ENCODE measurements at places on chromosomes 3 and 15.

- DNase-seq = no peak
Measured at GRCh38 chr3:13570391-13571194, 21.7 kb downstream of the FBLN2 start.

DNA sequence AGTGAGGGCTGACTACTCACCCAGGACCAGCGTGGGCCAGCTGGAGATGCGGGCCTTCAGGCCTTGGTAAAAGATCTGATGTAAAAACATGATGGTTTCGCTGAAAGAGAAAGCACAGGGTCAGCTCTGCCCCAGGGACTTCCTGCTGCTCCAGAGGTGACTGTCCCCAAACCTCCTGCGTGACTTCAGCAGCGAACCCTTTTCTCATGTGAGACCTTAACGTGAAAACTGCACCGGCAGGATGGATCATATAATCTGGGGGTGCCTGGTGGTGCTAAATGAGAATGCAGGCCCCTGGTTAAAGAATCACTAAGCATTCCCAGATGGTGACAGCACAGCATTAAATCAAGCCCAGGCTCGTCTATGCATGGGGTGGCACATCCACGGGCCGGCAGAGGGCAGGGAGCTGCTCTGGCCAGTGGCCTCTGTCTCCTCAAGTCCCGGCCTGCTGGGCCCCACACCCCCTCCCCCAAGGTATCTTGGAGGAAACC lies 55.4 kb downstream of the RASGRF1 start:
- DNase-seq = no peak

- DNase-seq = no peak
Measured at GRCh38 chr3:74564560-74564959, 49.9 kb downstream of the CNTN3 start.

GRCh38 chr3:48897460-48898376 lies 964 bp downstream of the SLC25A20 start:
- DNase-seq = no peak

DNA sequence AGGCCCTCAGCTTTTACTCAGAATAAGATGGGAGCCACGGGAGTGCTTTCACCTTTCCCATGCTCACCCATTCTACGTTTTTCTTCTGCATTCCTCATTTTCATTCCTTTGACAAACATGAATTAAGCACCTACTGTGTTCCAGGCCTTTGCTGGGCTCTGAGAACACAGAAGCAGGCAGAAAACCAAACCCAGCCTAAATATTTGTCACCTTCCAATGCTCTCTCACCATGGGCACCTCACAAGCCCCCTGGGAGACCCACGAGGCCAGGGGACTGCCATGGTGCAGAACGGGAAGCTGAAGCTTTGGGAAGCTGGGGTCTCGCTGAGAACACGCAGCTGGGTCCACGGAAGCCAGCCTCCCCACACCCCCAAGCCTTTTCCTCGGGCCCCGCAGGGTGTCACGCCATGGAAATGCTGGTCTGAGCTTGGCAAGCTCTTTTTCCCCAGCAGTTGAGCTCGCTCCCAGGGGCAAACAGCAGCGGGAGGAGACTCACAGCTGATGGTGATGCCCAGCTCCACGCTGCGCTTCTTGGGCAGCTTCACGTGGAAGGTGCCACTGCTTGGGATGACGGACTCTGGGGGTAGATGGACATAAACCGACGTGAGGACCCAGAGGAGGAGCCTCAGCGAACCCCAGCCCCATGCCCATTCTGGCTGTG lies 27.7 kb downstream of the GRIP2 start:
- no peak for DNase-seq

DNA sequence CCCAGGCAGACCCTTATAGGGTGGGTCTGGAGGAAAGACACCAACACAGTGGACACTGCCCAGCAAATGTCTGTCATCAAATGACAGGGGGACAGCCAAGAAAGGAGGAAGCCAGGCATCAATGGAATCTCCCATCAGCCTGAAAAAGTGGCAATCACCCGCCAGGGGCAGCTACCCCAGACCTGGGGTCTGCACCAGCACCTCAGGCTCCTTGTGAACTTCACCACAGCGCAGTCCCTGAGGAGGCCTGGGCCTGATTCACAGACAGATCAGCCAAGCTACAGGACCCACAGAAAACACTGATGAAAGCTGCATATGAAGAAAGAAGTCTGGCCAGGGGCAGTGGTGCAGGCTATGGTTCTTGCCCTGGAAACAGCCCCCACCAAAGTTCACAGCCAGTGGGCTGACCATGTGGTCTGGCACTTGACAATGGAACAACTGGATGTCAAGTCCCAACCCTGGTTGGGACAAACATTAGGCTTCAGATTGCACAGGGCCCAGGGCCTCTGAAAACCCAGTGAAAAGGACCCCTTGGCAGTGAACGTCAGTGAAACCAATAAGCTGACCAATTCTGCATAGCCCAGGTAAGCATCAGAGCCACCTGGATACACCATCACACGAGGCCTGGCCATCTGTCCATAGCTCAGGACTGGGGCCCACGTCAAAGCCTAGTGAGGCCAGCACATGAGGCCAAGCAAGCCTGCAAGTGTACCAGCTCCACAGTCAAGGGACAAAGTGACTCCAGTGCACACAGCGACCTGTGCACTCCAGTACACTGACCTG lies 29.1 kb downstream of the ALS2CL start:
- no peak for DNase-seq

- no peak for DNase-seq
Measured at GRCh38 chr3:148280623-148281242, 417.0 kb upstream of the AGTR1 start.

- no peak for DNase-seq
Measured at GRCh38 chr3:3023111-3023745, 86.9 kb downstream of the IL5RA start.

DNA sequence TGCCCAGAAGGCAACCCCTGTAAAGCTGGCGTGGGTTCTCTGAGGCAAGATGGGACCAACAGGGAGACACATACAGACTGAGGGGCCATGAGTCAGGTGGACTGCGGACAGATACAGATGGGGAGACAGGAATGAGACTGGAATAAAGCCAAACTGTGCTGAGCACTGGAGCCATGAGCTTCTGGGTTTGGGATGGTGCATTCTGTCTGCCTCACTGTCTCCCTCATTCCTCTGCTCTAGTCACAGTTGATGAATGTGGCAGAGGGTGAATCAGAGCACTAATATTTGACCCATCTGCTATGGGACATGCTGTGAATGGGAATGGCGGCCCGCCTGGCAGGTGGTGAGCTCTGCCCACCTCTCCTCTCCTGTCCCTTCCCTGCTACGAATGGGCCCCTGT lies 262.9 kb downstream of the EPHB1 start:
- DNase-seq = no peak

GRCh38 chr3:183317886-183318865 lies 65.1 kb downstream of the B3GNT5 start:
- DNase-seq = no peak

DNA sequence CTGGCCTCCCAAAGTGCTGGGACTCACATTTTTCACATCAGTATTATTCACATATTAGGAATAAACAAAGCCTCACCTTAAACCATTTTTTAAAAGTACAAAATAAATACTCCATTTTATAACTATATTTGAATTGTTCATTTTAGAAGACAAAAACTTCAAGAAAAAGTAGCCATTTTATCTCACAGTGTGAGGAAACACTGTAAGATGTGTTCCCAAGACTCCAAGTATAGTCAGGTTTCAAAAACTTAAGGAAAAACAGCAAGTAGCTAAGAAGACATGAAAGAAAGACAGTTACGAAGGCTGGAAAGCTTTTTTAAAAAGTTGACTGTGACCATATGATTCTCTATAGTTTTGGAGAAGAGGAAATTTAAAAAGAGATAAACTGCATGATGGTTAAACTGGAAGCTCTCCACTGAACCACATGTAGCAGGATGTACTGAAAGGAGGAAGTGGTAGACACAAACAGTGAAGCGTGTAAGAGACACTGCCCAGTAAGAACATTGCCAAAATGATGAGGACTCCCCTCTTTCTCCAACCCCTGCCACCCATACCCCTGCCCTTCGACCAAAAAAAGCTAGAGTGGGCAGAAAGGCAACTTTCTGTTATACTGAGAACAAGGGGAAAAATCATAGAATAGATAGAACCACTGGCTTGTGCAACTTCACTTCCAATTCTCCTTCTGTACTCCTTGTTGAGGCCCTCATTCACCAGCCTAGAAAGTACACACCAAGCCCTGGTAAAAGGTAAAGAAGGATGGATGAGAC lies 6.2 kb upstream of the TMF1 start:
- no peak for DNase-seq

- DNase-seq = no peak
Measured at GRCh38 chr3:23202203-23202920, 765 bp upstream of the UBE2E2 start.

- DNase-seq = no peak
Measured at GRCh38 chr3:176442326-176442725, 755.0 kb downstream of the TBL1XR1 start.

DNA sequence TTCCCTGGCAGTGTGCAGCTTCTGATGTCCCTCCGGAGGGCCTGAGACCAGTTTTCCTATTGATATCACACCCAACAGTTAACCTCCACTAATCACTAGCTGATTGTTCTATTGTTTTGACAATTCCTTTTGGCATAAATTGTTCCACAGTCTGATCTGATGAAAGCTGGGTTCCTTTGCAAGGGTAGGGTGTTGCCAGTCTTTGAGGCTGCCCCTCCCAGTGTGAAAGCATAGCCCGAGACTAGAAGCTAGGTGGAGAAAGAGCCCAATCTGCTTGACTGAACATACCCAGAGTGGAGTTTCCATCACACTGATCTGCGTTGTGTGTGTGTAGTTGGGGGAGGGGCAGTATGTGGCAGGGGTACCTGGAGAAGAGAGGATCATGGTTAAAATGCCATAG lies 10.3 kb upstream of the PRICKLE2 start:
- no peak for DNase-seq

- no peak for DNase-seq
Measured at GRCh38 chr3:46024131-46024530, 3.2 kb downstream of the XCR1 start.

- DNase-seq = no peak
Measured at GRCh38 chr15:55829826-55830225, 86.9 kb upstream of the PRTG start.

GRCh38 chr3:105614288-105615030 lies 247.8 kb downstream of the ALCAM start:
- no peak for DNase-seq

DNA sequence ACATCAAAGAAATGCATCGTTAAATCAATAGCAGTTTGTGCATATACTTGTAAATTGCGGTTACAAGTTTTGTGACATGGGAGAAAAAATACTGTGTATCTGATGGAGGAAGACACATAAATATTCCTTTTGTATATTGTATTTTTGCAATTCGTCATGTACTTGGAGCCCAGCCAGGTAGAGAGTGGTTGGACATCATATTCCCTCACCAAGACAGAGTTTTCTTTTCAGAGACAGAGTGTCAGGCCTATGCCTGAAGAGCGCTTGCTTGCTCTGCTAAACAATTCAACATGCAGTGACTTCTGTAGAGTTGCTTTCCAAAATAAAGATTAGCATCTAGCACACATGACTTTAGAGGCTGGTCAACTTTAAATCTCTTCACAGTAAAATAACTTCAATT lies 24.8 kb upstream of the MEIS2 start:
- DNase-seq = no peak

GRCh38 chr3:71490692-71491091 lies 92.8 kb downstream of the FOXP1 start:
- no peak for DNase-seq

DNA sequence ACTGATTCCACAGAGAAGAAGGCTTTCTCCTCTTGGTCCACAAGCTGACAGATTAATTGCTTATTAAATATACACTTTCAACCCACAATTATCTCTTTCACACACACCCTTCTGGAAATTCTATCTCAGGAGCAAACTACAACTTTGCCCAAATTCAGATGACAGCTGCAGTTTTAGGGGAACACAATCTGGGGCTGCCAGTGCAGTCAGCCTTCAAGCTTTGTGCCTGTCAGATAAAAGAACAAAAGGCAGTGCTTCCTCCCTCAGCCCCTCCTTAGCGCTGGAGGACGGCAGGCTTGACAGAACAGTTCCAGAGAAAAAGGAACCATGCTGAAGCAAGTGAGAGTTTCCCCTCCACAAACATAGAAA lies 99.6 kb downstream of the TMCC1 start:
- DNase-seq = peak; percentile 17

GRCh38 chr15:32657198-32657883 lies 15.8 kb downstream of the SCG5 start:
- no peak for DNase-seq
